ENCODE measurements at places on chromosomes 4 and X.
A peak's percentile ranks its signal among the peaks of the same experiment; 100 is the strongest.

DNA sequence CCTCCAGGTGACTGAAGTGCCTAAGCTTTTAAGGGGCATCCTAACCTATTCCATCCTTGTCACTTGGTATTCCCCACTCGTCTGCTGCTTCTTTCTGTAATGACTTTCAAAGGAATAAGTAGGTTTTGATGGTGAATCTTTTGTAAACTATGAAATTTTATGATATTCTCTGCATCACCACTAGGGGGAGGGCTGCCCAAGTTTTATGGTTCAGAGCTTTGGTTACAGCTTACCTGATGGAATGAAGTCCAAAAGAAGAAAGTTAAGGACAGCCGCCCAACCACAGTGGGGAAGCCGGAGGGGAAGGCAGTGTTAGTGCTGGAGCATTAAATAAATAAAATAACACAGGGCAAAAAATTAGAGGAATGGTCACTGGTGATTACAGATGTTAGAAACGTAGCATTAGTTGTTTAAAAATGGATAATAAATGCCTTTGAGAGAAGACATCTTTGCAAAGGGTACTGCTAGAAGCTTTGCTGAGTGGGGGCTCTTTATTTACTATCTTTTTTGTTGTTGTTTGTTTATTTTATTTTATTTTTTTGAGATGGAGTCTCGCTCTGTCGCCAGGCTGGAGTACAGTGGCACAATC, 204.9 kb downstream of the GBA3 start:
- DNase-seq, result peak; percentile 4

GRCh38 chr4:76213415-76214176, at the start of gene SCARB2:
TSS of gene SCARB2 (minus strand) at chr4:76213824. CDS start at chr4:76213543, 281 bp downstream.
- DNase-seq, result peak; percentile 65

GRCh38 chr4:49036528-49036927, 50.5 kb downstream of the CWH43 start:
- no peak for DNase-seq

DNA sequence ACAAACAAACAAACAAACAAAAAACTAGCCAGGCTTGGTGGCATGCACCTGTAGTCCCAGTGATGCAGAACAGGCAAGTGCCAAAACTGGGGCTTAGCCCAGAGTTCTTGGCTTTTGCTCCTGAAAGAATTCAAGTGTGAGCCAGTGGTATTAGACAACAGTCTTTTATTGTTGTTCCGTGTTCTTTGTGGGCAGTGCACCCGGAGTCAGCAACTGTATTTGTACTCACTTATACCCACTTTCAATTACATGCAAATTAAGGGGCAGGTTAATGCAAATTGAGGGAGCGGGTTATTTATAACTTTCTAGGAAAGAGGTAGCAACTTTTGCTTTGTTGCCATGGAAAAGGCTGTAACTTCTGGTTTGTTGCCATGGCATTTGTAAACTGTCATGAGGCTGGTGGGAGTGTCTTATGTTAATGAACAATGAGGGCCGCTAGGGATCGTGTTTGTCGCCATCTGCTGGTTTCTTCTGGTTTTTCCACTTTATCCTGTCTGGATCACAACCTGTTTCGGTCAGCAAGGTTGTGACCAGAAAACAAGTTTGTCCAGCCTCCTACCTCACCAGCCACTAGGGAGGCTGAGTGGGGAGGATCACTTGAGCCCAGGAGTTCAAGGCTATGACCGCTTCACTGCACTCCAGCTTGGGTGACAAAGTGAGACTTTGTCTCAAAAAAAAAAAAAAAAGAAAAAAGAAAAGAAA, 88.8 kb upstream of the ESX1 start:
- peak; percentile 15 for DNase-seq

DNA sequence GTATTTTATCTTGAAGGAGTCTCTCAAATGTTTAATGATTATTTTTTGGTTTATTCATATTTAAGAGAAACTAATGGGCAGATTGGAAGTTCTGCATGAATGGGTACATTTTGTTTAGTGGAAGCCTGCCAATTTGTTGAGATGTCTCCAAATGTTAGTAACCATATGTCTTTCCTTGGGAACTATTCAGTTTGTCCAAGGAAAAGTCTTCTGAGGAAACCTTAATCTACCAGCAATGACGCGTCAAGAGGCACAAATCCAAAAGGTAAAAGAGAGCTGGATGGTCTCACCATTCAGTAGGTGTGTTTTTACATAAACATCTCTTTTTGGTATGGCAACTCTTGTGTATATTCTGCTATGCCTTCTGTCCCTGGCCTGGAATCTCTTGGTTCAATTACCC, 37.4 kb upstream of the NDST3 start:
- DNase-seq, result no peak

- DNase-seq, result no peak
These were observed 15.8 kb downstream of the ATXN3L start for GRCh38 chrX:13304052-13304451.

DNA sequence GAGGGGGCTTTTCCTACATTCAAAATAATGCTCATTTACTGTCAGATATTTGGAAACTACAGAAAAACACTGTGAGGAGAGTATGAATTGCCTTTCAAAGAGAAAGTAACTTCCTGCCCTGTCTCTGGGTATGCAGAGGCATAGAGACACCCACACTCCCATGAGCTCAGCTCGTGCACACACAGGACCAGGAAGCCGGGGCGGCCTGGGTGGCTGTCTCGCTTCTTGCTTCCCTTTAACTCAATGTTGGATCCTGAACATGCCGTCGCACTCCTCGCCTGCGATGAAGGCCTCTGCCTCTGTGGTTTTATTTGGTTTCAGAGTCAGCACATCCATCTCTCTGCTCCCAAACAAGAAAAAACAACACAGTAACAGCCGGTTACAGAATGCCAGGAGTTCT, 40.1 kb upstream of the GPR78 start:
- peak; percentile 30 for DNase-seq

- DNase-seq, result no peak
These were observed 64.6 kb downstream of the RHOH start for GRCh38 chr4:40261231-40262076.

- peak; percentile 69 for DNase-seq
These were observed 29.6 kb upstream of the CHRNA9 start for GRCh38 chr4:40305328-40306170.

DNA sequence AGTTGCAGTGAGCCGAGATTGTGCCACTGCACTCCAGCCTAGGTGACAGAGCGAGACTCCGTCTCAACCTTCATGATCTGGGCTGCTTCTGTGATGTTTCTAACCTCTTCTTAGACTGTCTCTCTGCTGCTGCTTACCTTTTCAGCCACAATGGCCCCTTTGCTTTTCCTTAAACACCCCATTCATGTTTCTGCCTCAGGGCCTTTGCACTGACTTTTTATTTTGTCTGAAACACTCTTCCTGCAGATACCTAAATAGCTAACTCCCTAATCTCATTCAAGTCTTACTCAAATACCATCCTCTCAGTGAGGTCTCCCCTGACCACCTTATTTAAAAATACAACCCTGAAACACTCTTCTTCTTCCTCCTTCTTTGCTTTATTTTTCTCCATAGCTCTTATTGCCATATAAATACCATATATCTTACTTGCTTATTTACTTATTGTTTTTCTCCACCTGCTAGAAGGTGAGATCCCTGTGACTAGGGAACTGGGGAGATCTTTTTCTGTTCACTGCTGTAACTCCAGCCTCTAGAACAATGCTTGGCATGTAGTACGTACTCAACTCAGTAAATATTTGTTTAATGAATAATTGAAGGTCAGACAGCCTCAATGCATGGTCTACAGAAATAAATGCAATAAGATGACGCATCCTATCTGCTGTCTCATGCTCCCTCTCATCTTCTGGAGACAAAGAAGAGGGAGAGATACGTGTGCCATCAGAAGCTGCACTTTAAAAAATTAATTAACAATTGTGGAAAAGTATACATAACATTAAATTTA, 43.8 kb upstream of the SETD7 start:
- no peak for DNase-seq
